NCI-H524 treated with DMSO at 0.1 percent for 48 hours (cell line): ENCODE measurements at places on chromosomes 3 and 15.
A peak's percentile ranks its signal among the peaks of the same experiment; 100 is the strongest.

- no peak for DNase-seq
Observed at GRCh38 chr3:147921051-147921450, 511.9 kb downstream of the ZIC1 start.

DNA sequence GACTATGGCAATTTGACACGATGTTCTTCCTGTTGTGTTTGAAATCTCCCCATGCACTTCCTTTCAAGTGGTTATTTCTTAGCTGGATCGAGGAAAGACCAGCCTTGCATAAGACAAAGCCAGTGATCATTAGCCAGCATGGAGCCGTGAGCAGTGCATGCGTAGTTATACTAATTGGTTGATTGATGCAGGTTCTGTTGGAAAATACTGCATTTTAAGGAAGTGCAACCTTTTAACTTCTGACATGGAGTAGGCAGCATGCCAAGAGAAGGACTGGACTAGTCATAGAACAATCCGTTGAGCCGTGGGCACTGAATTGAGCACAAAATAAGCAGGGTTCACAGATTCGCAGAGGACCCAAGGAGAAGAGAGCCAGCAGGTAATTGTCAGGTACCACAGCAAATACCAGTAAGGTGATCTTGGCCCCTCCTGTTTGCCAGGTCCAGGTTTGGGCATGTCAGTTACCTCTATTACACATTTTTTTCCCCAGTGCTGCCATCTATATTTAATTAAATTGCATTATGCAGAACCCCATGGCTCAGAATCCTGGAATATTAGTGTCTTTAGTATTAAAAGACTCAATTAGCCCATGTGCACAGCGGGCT, 29.0 kb upstream of the BCL6 start:
- no peak for DNase-seq

DNA sequence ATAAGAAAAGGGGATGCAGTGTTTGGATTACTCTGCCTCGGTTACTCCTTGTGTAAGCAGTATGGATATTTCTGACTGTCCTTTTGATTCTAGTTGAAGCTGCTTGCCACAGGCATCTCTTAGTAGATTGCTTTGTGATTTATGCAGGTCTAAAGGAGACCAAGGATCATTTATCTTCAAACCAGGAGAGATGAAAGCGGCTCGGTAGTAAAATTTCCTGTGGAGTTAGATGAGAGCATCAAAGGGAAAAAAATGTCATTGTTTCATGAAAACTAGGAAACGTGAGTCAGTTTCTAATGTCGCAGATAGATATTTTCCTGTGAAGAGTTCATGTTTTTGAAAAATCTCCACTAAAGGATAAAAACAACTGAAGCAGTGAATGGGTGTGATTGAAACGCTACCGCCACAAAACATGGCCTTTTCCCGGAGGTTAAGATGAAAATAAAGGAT, 254.0 kb upstream of the TBL1XR1 start:
- no peak for DNase-seq

DNA sequence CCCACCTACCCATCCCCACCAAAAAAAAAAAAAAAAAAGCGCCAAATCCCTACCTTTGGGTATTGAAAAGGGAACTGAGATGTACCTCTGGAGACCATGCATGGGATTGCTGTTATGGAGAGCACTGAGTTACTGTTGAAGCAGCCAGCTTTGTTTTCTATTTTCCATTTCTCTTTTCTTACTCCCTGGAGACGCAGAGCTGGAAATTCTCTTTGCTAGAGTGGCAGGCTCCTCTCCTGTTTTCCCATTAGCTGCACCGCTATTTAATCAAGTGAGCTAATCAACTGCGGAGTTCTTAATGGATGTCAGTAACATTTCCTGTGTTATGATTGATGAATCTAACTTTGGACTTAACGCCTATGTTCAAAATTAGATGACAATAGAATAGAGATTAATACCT, 136.1 kb upstream of the LMCD1 start:
- no peak for DNase-seq

GRCh38 chr3:174858353-174858752, 781 bp upstream of the NAALADL2 start:
- no peak for DNase-seq

- DNase-seq: no peak
Observed at GRCh38 chr15:38565287-38565670, 665 bp upstream of the RASGRP1 start.

- no peak for DNase-seq
Observed at GRCh38 chr15:93043621-93044300, 45.2 kb downstream of the RGMA start.

- no peak for DNase-seq
Observed at GRCh38 chr3:195107593-195107992, 163.4 kb downstream of the XXYLT1 start.

GRCh38 chr3:158727206-158728060, 4.8 kb downstream of the RARRES1 start:
- no peak for DNase-seq

- no peak for DNase-seq
Observed at GRCh38 chr3:133841196-133841595, 35.6 kb downstream of the SRPRB start.

- DNase-seq: peak; percentile 11
Observed at GRCh38 chr3:65915477-65915876, 123.2 kb downstream of the MAGI1 start.

GRCh38 chr3:192940129-192940528, 22.5 kb upstream of the MB21D2 start:
- DNase-seq: no peak

GRCh38 chr3:131396170-131396569, 14.6 kb downstream of the NUDT16 start:
- DNase-seq: no peak
